Naive thymus-derived CD4-positive, alpha-beta T cell (primary cell): ENCODE measurements at places on chromosomes 3 and 15. TPM values are rescaled to one million over a fixed set of nuclear protein-coding genes. Genes with fewer than 3 reads are reported as not detected.

- DNase-seq = no peak
These were observed 232.7 kb upstream of the ONECUT1 start for GRCh38 chr15:53022788-53023187.

DNA sequence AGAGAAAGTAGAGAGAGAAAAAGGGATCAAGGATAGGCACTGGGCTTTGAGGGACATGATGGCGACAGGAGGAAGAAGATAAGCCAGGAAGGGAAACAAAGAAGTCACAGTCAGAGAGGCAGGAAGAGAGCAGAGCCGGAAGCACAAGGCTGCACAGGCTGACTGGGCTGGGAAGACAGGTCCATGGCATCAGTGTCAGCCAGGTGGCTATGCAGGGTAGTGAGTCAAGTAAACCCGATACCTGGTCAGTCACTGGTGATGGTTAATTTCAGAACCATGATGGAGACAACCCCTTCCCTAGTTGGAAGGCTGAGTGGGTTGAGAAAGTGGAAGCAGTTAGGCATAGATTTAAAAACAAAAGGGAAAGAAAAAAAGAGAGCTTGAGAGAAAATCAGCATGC is 203.8 kb downstream of the EPHB1 start:
- no peak for DNase-seq

Gene RBP2
- total RNA-seq = not detected

DNA sequence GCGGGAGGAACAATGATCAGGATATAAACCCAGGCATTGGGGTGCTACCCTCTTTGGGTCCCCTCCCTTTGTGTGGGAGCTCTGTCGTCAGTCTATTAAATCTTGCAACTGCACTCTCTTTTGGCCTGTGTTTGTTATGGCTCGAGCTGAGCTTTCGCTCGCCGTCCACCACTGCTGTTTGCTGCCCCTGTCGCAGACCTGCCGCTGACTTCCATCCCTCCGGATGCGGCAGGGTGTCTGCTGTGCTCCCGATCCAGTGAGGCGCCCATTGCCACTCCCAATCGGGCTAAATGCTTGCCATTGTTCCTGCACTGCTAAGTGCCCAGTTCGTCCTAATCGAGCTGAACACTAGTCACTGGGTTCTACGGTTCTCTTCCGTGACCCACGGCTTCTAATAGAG is 1443.7 kb upstream of the CADM2 start:
- DNase-seq = no peak

GRCh38 chr3:15306979-15307359 is 25.4 kb downstream of the SH3BP5 start:
- no peak for DNase-seq

DNA sequence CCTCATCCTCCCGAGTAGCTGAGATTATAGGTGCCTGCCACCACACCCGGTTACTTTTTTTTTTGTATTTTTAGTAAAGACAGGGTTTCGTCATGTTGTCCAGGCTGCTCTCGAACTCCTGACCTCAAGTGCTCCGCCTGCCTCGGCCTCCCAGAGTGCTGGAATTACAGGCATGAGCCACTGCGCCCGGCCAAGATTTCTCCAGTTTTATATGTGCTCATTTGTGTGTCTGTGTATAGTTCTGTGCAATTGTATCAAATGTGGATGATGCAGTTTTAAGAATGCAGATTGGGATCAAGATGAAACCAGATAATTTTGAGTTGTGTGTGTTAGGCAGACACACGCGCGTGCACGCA is 68.3 kb downstream of the SLCO3A1 start:
- DNase-seq = no peak

GRCh38 chr3:11575677-11576076 is 68.0 kb downstream of the VGLL4 start:
- DNase-seq = no peak

DNA sequence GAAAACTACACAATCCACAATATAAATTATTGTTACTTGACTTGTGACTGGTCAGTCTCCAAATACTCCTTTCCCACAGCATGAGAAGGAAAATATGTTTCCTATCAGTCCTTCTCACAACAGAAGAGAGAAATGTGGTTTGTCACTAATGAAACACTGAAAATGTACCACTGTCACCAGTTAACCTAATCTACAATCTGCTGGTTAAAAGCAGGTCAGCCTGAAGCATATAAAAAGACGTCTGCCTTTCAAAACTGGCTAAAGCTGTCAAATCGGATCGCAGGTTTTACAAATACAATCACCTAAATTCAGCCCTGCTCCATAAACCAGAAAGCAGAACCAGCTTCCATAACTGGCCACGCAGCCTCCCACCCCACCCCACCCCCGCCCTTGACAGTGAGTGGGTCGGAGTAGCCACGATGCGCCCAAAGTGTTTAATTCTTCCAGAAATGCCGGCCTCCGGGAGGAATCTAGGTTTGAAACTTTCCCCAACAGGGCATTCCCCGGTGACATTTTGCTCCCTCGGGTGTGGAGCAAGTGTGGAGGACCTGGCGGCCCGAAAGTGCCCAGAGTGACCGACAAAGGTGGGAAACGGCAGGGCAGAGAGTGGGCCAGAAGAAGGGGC is 682 bp downstream of the ETFA start:
- no peak for DNase-seq

- no peak for DNase-seq
These were observed 8.3 kb upstream of the EPHA3 start for GRCh38 chr3:89098964-89099585.

DNA sequence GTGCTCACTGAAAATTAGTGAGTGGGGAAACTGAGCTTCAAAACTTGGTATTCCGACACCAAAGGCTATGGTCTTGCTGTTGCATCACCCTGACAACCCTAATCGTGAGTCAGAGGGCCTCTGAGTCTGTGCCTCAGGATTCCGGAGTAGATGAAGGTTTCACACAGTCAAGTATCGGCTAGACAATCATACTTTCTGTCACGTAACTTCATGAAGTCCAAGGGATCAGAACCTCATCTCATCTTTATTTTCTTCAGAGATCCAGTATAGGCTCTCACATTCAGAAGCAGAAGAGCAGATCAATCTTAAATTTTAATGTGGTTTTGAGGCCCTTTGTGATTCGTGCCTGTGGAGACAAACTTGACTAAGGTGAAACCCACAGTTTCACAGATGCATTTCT is 26.1 kb upstream of the NECTIN3 start:
- no peak for DNase-seq

GRCh38 chr3:132569153-132569552 is 27.9 kb upstream of the ACKR4 start:
- no peak for DNase-seq

- no peak for DNase-seq
These were observed 3.6 kb downstream of the POU1F1 start for GRCh38 chr3:87272718-87273341.

DNA sequence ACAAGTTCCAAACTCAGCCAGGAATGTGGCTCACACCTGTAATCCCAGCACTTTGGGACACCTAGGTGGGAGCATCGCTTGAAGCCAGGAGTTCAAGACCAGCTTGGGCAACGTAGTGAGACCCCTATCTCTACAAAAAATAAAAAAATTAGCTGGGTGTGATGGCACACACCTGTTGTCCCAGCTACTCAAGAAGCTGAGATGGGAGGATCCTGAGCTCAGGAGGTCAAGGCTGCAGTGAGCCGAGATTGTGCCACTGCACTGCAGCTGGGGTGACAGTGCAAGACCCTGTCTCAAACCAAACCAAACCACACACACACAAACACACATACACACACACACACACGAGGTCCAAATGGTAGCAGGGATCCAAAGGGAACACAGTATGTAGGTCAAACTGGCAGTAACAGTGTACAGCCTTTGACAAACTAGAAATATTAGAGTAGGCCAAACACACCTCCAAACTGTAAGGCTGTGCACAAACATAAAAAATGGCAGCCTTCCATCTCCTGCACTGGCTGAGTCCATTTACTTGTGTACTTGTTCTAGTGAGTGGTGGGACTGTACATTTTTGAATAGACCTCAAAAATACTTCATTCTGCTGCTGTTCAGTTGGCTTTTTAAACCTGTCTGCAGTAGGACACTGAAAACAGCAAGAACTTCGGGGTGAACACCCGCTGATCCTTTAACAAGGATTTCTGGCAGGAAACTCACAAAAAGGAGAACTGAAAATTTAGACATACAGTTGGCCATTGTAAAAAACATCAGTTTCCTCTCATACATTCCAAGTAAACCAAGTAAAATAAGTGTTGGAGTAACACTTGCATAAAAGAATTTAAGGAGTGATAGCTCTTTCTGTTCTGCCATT is 33.6 kb downstream of the INTS14 start:
- no peak for DNase-seq

Gene CDHR4
- total RNA-seq = 0.29 TPM

GRCh38 chr15:55403531-55403930 is 4.6 kb downstream of the CCPG1 start:
- DNase-seq = no peak

Gene DPPA2
- not detected in 2 replicates for total RNA-seq

- DNase-seq = no peak
These were observed 110.0 kb downstream of the KCNAB1 start for GRCh38 chr3:156230278-156230900.

DNA sequence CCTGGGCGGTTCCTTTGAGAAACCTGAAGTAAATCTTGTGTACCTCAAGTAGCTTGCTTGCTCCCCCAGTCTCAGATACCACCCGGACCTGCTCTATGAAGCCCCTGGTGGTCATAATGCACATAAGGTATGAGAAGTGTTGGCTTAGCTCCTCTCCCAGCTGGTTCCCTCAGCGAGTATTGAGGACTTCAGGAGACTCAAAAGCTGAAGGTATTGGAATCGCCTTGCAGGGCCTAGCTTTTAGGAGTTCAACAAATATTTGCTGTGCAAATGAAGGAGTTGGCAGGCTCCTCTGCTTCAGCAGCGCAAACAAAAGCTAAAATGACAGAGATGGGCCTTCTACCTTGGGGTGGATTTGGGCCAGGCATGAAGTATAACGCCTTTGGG is 1.7 kb downstream of the CMTM8 start:
- peak; percentile 60 for DNase-seq

DNA sequence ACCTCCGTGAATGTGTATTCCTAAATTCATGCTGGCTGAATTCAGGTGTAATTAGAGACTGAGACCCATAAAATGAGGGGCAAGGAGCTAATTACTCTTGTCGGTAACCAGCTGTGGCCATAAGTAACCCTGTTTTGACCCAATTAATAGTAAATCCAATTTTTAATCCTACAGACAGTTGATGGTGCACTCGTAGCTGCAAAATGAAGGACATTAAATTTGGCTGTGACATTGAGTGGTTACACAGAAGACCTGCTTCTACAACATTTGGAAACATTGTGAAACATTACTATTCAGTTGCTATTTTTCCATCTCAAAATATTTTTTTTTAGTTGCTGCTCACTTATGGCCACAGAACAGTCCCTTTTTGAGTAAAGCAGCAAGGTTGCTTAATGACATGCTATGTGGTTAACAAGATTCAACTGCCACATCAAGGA is 33.0 kb downstream of the MBNL1 start:
- DNase-seq = no peak

DNA sequence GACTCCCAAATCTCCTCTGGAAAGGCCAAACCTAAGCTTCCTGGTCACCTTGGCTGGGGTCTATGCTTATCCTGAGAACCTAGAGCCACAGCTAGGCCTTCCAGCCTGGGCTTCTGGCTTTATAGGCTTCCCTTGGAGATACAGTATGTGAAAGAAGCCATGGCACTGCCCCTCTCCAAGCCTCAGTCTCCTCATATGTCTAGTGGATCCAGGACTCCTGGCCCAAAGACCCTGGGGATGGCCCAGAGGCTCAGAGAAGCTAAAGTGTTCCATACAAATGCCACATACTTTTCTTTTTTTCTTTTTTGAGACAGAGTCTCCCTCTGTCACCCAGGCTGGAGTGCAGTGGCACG is 8.6 kb downstream of the ACAA1 start:
- no peak for DNase-seq

DNA sequence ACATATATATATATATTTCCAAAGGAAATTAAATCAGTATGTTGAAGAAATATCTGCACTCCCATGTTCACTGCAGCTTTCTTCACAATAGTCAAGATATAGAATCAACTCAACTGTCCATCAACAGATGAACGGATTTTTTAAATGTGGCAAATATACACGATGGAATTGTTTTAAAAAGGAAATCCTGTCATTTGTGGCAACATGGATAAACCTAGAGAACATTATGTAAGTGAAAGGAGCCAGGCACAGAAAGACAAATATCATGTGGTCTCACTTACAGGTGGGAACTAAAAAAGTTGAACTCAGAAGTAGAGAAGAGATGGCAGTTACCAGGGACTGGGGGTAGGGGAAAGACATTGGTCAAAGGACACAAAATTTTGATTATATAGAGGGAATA is 253.7 kb downstream of the ULK4 start:
- no peak for DNase-seq
